AG09309 (cell line): ENCODE measurements at places on chromosomes 6 and 20.

- DNase-seq = no peak
Measured at GRCh38 chr6:99821164-99821563, 172.9 kb downstream of the MCHR2 start.

DNA sequence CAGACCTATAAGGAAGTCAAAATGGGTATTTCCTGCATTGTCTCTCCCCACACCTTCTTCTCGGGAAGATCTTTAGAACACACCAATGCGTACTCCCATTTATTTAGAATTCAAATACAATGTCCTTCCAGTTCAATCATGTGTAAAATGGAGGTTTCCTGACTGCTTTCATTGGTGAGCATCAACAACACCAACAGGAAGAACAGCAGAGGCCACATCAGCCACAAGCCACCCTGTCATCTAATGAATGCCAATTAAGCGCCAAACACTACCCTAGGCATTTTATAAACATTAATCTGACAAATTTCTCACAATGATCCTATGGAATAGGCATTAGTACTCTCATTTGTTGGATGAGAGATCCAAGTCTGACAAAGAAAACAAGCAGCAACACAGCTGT, 68.4 kb upstream of the SMLR1 start:
- DNase-seq = no peak

- DNase-seq = no peak
Measured at GRCh38 chr6:156912431-156912830, 135.3 kb downstream of the ARID1B start.

DNA sequence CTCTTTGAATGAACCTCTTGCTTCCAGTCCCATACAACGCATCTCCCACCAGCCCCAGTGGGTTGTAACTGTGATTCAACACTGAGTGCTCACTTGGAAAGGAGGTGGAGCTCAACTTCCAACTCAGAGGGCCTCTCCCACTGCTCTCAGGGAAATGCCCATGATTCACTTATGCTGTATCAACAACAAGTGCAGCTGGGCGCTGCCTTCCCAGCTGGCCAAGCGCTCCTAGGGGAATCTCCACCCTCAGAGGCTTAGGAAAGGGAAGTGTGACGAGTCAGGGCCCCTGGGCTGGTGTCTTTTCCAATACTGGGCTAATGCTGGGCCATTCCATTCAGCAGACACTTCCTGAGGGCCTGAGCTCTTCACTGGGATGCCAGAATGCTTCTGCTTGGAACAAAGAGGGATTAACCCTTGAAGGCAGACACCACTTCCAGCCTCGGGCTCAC, 8.1 kb upstream of the OCSTAMP start:
- peak; percentile 57 for DNase-seq

DNA sequence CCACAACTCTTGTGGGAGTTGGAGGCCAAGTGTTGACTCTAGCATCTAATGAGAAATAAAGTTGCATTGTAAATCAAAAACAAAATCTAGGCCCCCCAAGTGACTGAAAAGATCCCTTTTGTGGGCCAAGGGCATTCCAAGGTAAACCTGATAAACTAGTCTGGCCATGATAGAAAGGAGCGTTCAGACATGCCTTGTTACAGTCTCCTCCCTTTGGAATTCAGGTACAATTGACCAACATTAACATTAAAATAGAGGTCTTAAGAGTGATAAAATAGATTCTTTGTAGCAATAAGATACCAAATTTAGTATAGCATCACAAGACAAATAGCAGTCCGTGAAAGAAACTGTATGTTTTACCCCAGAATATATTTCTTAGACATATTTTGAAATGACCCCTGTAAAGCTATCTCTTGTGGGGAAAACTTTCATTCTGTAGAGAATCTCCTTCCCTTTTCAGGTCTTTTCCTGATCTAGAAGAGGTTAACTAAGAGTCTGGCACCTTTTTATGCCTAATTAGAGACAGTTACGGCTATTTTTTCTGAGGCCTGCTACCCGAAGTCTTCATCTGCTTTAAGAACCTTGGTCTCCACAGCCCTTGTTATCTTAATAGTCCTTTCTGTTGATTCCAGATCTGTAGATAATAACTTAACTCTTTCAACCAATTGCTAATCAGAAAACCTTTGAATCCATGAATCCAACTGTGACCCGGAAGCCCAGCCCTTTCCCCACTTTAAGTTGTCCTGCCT, 495.4 kb upstream of the MMS22L start:
- DNase-seq = no peak
